Ascending aorta (tissue), 2 donors: ENCODE measurements at places on chromosomes 3 and 15.

- DNase-seq: no peak
Measured at GRCh38 chr15:75578173-75578947, 755 bp downstream of the PTPN9 start.

DNA sequence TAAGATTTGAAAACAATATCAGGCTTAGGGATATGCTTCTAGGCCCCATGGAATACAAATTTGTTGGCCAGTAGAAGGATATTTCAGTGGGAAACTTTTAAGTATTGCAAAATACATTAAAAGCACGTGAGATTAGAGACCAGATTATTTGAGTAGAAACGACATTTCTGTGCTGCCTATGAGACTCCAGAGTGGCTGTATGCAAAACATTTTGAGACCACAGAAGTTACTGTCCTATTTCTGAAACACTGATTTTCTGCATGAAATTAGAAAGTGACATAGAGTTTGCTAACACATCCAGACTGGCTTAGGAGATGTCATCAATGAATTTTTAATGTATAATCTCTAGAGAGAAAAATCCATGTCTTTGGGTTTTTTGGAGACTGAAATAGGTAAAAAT, 99.8 kb downstream of the KCNH8 start:
- DNase-seq: no peak

- no peak for DNase-seq
Measured at GRCh38 chr3:197499427-197499826, 56.3 kb downstream of the BDH1 start.

GRCh38 chr3:193827871-193828270, 234.9 kb downstream of the OPA1 start:
- no peak for DNase-seq

- DNase-seq: no peak
Measured at GRCh38 chr15:87689716-87690115, 566.8 kb downstream of the NTRK3 start.

DNA sequence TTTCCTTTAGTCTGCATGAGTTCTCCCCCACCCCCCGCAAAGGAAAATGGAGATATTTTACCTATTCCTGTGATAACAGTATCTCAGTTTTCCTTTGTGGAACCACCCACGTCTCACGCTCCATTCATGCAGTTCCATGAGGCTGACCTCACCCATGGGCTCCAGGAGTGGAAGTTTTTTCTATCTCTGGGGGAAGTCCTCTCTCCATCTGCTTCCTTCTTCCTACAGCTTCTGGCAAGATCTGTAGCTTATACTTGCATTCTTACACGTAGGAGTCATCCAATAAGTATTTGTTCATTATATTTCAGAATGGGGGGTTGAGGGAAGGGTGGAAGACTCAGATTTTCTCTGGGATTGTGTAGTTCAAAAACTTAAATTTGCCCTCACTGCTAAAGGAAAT, 5.8 kb upstream of the GLCE start:
- no peak for DNase-seq

DNA sequence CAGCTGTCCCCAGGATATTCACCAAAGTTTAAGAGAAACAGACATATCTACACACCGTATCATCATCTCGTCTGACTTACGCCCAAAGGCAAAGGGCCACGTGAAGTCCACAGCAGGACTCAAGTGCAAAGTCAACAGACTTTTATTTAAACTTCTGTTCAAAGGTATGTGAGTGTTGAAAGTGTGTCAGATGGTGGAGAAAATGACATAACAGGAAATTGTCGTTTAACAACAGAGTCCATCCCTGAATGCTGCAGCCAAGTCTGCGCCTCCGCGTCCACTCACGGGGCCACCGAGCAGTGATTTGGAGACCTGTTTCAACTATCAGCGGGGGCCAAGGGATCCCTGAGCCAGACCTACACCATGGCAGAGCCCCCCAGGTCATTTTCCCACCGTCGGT, 165.6 kb downstream of the XXYLT1 start:
- DNase-seq: no peak

- no peak for DNase-seq
Measured at GRCh38 chr3:107767897-107768605, 245.3 kb downstream of the BBX start.

GRCh38 chr3:112744106-112744505, 102.6 kb downstream of the CD200R1L start:
- DNase-seq: no peak

GRCh38 chr3:39343076-39343717, 13.7 kb downstream of the CCR8 start:
- DNase-seq: no peak

DNA sequence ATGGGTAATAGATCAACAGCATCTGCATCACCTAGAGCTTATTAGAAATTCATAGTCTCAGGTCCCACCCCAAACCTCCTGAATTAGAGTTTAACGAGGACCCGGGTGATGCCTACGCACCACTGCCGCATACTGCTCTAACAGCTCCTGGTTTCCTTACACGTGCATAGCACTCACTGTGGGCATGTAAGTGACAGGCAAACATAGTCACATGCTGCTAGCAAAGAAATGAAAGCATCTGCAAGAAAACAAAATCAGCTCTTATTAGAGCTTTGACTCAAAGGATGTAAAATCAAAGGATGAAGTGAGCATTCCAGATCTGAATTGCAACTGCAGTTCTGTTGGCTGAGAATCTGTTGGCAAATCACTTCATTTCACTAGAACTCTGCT, 19.1 kb upstream of the RIOX2 start:
- no peak for DNase-seq

GRCh38 chr15:63373330-63373729, 8.3 kb downstream of the CA12 start:
- no peak for DNase-seq

DNA sequence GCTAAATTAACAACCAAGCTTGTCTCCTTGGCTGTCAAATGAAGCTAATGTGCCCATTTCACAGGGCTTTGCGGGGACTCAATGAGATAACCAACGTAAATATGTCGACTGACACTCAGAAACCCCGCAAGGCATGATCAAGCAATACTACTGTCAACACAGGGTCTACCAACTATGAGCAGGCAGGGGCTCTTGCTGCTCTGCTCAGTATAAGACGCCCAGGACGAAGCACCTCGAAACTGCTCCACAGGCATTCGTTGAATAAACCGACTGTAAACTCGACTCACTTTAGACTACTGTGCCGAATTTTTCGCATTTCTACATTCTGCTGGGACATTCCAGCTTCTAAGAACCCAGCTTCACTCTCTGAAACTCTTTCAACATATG, 55.0 kb downstream of the FEZF2 start:
- no peak for DNase-seq

- no peak for DNase-seq
Measured at GRCh38 chr3:82194870-82195269, 433.4 kb upstream of the GBE1 start.

DNA sequence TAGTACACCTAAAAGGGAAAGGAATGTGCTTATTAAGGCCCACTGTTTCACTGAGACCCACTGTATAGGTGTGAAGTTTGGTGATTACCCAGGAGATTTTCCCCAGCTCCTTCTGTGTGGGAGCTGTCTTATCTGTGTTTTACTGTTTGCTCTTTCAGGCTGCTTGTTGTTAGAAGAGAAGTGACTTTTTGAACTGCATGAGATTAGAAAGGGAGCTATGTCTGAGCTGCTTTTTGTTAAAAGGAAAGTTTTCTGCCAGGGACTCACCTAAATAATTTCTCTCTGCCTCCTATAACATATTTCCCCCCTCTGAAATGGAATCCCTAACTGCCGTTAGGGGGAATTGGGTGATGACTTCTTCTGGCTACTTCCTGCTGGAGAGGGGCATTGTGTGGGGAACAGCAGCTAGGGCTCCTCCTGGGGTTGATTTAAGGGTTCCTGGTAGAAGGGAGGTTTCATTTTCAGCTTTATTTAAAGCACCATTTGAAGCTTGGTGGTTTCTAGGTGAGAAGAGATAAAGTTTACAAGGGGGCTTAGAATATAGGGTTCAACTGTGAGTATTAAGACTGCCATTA, 77.1 kb upstream of the ATP11B start:
- no peak for DNase-seq

DNA sequence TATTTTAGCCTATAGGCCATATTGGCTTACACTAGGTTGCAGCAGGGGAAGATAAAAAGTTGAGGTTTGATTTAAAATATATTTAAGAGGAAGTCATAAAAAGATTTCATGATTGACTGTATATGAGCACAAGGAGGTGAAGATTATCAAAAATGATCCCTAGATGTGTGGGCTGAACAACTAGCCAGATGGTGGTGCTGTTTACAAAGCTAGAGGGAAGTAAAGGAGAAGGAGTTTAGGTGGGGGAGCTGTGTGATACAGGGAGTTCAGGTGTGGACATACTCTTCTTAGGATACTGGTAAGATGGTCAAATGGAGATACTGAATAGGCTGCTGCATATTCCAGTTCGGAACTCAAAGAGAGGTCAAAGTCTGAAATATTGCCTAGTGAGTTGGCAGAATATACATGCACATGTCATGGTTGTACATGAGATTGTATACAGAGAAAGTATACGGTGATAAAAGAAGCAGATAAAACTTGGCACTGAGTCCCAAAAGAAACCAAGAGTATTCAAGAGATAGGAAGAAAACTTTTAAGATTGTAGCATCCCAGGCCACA, 727.8 kb downstream of the NLGN1 start:
- DNase-seq: no peak

GRCh38 chr15:42217568-42217967, 9.5 kb upstream of the VPS39 start:
- no peak for DNase-seq

GRCh38 chr15:101675796-101676582, 23.8 kb upstream of the TM2D3 start:
- no peak for DNase-seq

DNA sequence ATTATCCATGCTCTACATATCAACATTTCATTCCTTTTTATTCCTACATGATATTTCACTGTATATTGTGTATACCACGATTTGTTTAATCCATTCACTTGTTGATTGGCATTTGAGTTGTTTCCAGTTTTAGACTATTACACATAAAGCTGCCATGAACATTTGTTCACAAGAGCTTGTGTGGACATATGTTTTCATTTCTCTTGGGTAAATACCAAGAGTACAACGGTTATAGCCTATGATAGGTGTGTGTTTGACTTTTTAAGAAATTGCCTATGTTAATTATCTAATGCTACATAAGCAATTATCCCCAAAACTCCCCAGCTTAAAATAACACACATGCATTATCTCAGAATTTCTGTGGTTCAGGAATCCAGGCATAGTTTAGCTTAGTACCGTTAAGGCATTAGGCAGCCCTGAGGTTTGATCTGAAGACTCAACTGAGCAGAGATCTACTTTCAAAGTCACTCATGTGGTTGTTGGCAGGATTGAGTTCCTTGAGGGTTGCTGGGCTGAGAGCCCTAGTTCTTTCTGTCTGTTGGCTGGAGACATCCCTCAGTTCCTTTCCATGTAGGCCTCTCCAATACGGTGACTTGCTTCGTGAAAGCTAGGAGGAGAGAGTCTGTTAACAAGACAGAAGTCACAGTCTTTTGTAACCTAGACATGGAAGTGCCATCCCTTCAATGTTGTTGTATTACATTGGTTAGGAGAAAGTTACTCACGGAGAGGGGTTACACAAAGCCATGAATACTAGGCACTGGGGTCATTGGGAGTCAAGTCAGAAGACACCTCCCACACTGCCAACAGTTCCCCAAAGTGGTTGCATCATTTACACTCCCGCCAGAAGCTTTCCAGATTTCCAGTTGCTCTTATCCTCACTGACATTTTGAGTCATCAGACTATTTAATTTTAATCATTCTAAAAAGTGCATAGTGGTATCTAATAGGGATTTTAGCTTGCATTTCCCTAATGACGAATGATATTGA, 21.0 kb upstream of the PCSK6 start:
- no peak for DNase-seq

GRCh38 chr3:195176776-195177175, 94.2 kb downstream of the XXYLT1 start:
- DNase-seq: peak; percentile 45

- no peak for DNase-seq
Measured at GRCh38 chr3:131503320-131503635, 507 bp upstream of the MRPL3 start.

GRCh38 chr3:112802338-112802737, 44.3 kb downstream of the CD200R1L start:
- no peak for DNase-seq
